EH (cell line): ENCODE measurements at places on chromosomes 1 and 21.
A peak's percentile ranks its signal among the peaks of the same experiment; 100 is the strongest.

DNA sequence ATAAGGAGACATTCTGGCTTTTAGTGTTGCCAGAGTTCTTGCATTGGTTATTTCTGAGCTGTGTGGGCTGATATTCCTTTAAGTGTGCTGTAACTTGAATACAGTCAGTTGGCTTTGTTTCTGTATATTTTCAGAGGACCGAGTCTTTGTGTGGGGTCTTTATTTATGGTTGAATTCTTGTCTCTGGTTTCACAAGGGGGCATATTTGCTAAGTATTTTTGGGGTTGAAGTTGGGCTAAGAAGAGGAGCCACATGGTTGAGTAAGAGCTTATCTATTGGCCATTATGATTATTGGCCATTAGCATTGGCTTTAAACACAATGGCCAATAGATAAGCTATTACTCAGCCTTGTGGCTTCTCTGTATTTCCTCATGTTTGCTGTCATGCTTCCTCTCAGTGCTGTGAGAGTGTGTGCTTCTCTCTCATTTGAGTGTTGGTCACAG is 26.3 kb upstream of the PTGFR start:
- no peak for DNase-seq

GRCh38 chr21:46056450-46056903 is 41.4 kb upstream of the COL6A2 start:
- DNase-seq, result peak; percentile 96

DNA sequence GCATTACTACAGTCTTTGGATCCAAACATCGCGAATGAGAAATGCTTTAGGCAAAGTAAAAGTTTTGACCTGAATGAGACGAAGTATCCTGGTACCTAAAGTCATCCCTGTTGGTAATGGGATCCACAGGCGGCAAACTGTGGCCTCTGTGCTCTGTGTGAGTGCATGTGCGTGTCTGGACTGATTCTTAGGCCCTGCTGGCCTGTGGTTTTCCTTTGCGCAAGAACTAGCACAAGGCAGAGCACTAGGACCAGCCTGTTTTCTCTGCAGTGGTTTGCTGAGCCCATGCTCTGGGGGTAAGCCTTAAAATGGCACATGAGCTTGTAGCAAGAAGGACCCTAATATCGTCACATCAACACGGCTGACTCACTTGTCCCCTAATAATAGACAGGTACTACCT is 251.2 kb downstream of the DSCAM start:
- no peak for DNase-seq

GRCh38 chr1:228272331-228272791 is 64.5 kb downstream of the OBSCN start:
- DNase-seq, result no peak

- peak; percentile 83 for DNase-seq
Observed at GRCh38 chr1:151976858-151977257, 16.8 kb downstream of the S100A10 start.

- no peak for DNase-seq
Observed at GRCh38 chr1:41396084-41396483, 34.9 kb downstream of the FOXO6 start.

DNA sequence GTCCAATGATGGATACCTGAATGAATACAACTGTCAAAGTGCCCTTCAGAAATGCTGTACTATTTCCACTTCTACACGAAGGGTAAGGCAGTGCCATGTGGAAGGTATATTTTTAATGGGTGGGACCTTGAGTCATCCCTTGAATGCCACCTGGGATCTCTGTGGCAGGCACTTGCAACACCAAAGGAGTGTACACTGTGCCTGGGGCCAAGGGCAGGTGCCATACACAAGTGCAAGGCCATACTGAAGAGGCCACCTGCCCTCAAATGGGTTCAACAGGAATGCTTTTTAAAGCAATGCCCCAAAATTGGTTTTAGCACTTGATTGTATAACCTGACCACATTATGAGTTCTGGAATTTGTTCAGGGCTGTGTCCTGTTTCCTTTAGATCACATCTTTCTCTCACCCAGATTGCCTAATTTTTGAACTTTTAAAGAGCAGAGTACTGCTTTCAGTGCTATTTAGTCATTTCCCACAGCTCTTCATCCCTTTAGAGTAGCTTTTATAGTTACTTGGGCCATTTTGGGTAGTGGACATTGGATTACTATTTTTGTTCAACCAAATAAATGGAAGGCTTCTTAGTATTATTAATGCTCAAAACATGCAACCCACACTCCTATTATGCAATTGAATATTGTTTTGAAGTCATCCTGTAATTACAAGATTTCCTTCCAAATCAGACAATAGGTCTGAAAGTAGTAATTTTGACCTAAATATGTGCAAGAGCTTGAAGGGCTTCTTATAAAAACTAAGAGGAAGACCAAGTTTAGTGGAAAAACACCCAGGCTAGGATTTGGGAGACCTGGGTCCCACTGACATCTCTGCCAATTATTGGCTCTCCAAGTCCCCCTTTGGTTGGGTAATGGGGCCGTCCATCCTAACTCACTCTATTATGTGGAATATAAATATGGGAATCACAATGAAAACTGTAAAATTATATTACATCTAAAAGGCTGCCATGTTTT is 57.2 kb downstream of the LEPR start:
- peak; percentile 58 for DNase-seq

GRCh38 chr21:36156815-36157670 is at the start of gene DOP1B:
Gene DOP1B, plus strand, starts transcription at chr21:36156824. Its CDS starts 7,910 bp downstream, at chr21:36164734.
- no peak for DNase-seq

- peak; percentile 63 for DNase-seq
Observed at GRCh38 chr1:110647254-110647891, 27.4 kb downstream of the KCNA3 start.

- no peak for DNase-seq
Observed at GRCh38 chr1:27154469-27154990, 395 bp downstream of the SLC9A1 start.

GRCh38 chr21:44450999-44451398 is 4.3 kb upstream of the LRRC3 start:
- DNase-seq, result no peak

DNA sequence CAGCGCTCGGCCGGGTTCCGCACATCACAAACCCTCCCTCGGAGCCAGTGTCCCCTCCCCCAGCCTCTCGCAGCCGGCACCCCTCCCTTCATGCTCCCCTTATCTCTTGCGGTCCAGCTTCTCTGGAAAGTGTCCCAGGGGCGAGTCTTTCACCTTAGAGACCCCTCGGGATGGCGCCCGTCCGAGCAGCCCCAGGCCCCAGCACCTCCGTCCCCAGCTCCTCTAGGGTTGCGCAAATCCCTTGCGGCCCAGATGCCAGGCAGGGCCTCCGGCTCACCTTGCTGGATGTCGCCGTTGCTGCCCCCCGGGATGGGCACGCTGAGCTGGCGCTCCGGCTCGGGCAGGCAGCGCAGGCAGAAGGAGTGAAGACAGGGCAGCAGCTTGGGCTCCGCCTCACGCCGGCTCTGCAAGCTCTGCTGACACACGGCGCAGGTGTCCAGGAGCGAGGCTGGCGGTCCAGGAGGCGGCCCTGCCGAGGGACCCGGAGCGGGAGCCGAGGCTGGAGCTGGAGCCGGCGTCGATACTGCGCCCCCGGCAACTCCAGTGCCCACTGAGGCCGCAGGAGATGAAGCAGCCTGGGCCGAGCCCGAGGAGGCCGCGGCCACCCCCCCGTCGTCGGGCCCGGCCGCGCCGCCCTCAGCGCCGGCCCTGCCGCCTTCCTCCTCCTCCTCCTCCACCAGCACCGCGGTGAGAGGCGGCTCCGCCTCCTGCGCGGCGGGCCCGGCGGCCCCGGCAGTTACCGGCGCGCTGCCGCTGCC is 550 bp downstream of the TRIM33 start:
- peak; percentile 68 for DNase-seq

DNA sequence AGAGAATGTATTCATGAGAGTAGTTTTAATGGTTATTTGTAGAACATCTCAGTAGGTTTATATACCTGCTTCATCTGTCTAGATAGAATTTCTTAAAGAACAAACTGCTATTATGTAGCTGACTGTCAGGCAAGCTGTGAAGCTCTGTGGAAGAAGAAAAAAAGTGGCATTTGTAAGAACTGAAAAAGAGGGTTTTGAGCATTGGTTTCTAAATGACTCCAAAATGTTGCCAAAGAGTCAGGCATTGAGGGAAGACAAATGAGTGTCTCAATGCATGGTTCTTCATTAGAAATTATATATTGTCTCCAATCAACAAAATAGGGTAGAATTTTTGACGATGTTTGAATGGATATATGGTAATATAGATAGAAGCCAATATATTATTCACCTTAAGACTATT is 1276.1 kb downstream of the KCNT2 start:
- no peak for DNase-seq

GRCh38 chr1:113103048-113103447 is 30.1 kb downstream of the LRIG2 start:
- no peak for DNase-seq

DNA sequence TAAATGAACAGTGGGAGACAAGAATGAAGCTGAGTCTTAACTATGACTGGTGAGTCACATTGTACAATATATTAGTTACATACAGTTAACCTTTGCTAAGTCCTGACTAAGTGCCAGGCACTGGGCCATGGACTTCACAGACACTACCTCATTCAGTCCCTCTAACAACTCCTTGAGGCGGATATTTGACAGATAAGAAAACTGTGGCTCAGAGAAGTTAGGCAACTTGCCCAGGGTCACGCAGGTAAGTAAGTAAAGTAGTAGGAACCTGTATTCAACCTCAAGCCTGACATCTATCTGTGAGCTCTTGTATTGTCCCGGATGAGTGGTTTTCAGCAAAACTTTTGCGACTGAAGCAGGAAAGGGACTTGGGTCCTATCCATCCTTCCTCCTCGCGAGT is 62.1 kb downstream of the GNG12 start:
- DNase-seq, result peak; percentile 75

DNA sequence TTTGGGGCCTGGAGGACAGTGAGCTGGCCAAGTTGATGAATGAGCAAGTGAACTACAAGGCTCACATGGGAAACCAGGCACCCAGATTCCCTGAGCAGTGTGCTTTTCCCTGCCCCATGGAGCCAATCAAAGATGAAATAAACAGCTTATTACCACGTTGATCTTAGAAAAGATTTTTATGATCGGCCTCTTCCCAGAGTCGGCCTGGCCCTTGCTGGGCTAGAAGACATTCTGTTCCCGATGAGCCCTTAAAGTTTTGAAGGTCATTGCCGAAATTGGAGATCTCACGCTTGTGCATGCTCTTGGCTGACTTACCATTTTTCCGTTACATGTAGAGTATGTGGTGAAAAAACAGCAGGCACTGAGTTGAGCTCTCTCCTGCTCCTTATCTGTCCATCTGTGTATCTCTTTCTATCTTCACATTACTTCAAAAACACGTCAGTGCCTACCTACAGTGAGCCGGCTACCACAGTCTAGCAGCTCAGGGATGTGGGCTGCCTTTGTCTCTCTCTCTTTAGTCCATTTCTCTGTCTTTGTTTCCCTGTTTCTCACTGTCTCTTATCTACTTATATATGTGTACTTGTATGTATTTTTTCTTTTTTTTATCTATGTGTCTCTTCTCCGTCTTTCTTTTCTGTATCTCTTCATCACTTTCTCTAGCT is 248.8 kb upstream of the USP24 start:
- peak; percentile 53 for DNase-seq

- no peak for DNase-seq
Observed at GRCh38 chr1:225637651-225638199, 15.2 kb downstream of the ENAH start.

DNA sequence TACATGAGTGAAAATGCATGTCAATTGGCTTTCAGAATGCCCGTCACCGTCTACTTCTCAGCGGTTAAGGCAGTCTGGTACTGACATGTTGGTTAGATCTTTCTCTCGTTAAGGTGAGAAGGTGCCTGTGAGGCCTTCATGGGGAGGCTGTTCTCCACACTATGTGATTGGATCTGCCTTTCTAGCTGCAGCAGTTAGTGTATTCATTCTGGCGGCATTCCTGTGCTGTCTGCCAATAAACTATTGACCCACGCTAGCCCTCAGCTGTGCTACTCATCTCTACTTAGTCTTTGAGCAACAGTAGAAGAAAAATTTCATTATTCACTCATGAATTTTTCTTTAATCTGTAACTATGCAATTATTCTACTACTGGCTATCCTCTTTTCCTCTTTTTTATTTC is 32.0 kb downstream of the CCSAP start:
- DNase-seq, result no peak

DNA sequence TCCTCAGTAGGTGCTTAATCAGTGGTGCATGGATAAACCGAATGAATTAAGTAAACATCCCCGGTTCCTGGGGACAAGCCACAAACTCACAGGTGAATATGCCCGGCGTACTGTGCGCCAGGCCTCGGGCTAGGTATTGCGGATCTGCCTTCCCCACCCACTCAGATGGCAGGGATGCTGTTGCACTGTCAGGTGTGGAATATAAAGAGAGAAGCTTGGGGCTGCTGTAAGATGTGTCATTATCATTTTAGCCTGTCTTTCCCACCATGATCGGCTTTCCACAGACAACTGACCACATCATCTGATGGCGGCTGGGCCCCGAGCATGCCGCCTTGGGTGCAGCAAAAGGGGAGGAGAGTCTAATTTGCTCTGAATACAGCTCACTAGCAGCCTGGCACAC is 45.4 kb upstream of the LRP8 start:
- DNase-seq, result no peak

GRCh38 chr1:20686883-20687725 is 25.9 kb upstream of the DDOST start:
- DNase-seq, result no peak

DNA sequence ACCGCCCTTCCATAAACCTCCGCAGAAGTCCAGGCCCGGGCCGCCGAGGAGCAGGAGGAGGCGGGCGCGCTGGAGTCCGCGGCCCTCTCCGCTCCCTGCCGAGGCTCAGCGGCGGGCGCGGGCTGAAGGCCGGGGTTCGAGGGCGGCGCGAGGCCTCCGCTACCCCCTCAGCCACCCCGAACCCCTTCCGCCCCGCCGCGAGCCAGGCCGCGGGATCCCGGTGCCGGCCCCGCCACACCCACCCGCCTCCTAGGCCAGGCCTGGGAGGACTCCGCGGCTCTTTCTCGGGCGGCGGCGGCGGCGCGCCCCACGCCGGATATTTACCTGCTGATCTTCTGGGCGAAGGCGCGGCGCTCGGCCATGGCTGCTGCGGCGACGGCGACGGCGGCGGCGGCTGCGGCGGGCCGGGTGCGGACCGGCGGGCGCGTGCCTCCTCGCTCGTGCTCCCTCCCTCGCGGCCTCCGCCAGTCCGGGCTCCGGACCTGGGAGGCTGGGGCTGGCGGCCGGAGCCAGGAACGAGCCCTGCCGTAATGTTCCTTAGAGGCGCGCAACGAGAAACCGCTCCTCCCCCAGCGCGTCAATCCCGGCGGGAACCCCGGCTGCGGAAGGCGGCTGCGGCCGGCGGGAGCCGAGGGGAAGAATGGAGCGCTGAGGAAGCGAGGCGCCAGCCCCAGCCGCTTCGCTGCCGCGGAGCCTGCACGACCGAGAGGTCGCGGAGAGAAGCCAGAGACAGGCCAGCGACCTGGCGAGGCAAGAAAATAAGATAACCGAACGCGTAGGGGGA is at the start of gene DOCK7:
DOCK7 (minus strand) TSS at position 484 of the 784 bp plus-strand sequence; CDS start at position 362, 122 bp downstream.
- peak; percentile 79 for DNase-seq

DNA sequence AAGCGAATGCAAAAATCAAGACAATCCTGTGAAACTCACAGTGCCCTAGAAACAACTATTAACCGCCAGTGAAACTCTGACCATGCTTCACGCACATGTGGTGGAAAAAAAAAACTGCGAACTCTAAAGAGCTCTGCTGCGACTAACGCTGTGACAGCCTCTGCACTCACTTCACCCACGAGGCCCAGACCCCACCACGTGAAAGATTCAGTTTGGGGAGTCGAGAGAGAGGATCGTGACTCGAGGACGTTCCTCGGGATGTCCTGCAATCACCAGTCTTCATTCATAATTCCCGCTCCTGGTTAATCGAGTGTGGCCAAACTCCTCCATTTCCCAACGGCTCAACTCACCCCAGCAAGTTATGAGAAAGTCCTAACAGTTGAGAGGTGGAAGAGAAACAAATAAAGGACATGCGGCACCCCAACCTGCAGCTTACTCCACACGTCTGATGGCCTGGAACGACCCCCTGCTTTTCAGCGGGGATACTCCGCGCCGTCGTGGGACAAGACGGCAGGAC is 1.1 kb downstream of the SERBP1 start:
- DNase-seq, result peak; percentile 44
